T-helper 1 cell (primary cell): ENCODE measurements at places on chromosomes 5 and 9.

DNA sequence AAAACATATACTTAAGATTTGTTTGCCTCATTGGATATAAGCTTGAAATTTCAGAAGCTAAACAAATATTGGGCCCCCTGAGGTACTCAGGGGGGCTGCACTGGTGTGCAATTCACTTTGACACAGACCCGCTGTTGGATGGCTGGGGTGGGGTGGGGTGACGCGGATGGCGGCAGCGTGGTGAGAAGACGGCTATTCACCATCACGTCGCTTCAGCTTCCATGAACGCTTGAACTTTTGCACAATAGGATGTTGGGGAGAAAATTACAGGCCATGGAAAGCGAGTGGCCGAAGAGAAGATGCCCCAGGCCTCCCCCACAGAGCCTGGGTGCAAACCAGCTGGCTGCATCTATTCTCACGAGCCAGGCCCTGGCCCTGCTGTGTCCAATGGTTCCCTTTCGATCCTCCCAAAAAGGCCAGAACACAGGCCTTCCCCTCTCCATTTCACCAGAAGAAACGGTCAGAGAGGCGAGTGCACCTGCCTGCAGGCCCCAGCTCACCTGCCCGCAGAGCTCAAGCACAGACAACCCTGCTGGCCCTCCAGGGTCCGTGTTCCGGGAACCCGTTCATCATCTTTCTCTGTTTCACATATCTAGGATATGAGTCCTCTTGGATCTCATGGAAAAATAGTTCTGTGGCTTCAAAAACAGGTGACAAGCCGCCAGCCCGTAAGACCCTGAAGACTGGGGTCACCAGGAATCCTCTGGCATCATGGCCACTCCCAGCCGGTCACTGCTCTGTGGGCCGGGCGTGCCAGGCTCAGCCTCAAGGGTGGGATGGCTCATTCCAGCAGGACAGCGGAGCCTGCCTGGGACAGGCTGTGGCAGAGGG lies 46.8 kb upstream of the SARDH start:
- DNase-seq, result no peak

- DNase-seq, result no peak
Observed at GRCh38 chr5:101728933-101729332, 567.2 kb downstream of the SLCO4C1 start.

DNA sequence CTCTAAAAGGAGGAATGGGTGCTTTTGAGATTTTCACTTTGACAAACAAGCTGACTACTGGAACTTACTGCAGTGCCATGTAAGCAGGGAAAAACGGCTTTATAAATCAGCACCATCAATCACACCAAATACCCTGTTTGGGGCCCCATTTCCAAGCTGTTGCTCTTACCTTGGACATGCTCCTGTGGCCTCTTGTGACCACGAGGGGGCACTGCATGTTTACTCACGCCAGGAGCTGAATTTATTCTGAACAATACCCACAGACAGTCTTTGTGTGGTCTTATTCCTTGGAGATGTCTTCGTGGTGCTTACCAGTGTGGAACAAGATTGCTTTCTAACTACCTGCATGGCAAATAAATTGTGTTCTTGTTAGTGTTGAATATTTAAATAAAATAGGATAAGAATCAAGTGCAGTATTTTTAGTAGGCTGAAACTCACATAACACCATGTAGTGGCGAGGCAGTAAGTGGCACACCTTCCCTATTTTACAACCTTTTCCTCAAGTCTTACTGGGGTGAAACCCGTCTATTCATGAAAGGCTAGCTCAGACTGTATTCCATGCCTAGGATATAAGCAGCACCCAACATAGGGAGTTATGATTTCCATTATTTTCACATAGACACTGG lies 155.5 kb upstream of the NMUR2 start:
- DNase-seq, result no peak

GRCh38 chr5:172102913-172103626 lies 85.0 kb downstream of the STK10 start:
- no peak for DNase-seq

DNA sequence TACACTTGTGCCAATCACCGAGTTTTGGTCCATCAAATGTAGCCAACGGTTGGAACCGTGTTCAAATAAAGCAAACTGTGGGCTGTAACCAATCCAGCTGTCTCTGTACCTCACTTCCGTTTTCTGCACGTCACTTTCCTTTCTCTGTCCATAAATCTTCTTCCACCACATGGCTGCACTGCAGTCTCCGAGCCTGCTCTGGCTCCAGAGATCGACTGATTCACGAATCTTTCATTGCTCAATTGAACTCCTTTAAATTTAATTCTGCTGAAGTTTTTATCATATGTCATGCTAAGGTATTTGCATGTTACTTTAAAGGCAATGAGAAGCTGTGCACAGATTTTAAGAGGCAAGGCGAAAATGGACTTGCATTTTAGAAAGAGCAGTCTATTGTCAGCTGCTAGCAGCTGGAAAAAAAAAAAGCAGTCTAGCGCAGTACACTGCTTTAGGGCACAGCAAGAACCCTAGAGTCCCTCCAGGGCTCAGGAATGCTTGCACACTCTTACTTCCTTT lies 13.2 kb downstream of the TTC39B start:
- DNase-seq, result peak; percentile 8

DNA sequence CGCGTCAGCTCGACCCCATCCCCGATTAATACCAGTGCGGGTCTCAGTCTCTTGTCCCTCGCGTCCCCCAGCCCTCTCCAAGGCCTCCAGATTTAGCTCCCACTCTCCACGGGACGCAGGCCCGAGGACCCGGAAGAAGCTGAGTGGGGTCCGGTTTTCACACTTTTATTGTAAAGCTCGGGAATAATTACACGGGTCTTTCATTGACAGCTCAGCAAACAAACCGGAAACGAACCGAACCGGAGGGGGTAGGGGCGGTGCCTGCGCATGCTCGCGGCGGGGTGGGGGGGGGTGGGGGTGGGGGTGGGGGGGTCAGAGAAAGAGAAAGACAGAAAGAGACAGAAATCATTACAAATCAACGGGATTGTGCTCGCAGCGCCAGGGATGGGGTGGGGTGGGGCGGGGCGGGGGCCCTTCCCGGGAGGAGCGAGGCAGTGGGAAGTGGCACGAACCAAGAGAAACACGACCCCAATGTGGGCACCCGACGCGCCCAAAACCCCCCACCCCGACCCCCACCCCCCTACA lies 27.9 kb downstream of the PCDH1 start:
- DNase-seq, result no peak

DNA sequence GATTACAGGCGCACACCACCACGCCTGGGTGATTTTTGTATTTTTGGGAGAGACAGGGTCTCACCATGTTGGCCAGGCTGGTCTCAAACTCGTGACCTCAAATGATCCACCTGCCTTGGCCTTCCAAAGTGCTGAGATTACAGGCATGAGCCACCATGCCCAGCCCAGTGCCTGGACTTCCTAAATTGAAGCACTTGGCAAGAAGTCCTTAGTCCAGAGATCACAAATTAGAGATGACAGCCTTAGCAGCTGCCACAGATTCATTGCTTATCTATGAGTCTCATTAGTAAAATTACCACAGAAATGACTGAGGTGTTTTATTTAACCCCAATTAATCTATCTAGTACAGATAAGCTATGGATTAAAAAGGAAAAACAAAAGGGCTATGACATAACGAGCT lies 19.2 kb downstream of the EFCAB9 start:
- no peak for DNase-seq

- peak; percentile 43 for DNase-seq
Observed at GRCh38 chr9:99000476-99001395, 57.0 kb downstream of the COL15A1 start.

DNA sequence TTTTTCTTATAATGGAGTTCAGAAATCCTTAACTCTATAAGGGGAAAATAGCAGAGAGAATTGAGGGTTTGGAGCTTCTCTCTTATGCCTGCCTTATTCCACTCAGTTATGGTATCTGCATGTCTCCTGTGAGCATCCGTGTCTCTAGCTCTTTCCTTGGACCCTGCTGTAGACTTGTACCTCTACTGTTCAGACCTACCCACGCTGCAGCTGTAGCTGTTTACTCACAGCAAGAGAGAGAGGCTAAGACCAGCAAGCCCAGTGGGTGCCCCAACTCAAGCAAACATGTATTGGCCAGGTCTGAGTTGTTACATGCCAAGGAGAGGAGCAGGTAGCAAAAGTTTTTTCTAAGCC lies 7.1 kb upstream of the PCSK1 start:
- DNase-seq, result no peak

GRCh38 chr9:126148994-126149393 lies 177.6 kb upstream of the MVB12B start:
- no peak for DNase-seq

GRCh38 chr5:438481-438981 lies 4.4 kb upstream of the EXOC3 start:
- DNase-seq, result no peak

- no peak for DNase-seq
Observed at GRCh38 chr9:4501147-4501507, 10.9 kb downstream of the SLC1A1 start.
